EL (cell line): ENCODE measurements at places on chromosomes 4 and X.
A peak's percentile ranks its signal among the peaks of the same experiment; 100 is the strongest.

- DNase-seq = peak; percentile 23
Measured at GRCh38 chr4:167616476-167616875, 382.2 kb upstream of the SPOCK3 start.

DNA sequence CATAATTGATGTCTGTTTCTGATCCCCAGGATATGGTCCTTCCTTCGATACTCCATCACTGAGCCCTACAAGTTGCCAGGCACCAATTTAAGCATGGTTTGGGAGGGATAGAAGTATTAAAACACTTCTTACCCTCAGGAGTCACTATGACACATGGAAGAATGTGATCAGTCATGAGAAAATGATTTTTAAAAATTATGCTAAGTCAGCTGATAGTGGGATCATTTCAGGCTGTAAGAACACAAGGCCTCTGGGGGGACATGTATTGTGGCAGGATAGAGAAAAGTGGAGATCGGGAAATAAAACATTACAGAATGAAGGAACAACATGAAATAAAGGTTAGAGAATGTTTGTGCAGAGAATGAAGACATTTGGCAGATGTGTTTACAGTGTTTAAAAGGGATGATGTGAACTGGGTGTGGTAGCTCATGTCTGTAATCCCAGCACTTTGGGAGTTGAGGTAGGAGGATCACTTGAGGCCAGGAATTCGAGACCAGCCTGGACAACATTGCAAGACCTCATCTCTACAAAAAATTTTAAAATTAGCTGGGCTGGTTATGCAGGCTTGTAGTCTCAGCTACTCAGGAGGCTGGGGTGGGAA is 64.0 kb downstream of the ELOVL6 start:
- DNase-seq = no peak

- no peak for DNase-seq
Measured at GRCh38 chr4:180538384-180539057, 1704.7 kb upstream of the TENM3 start.

DNA sequence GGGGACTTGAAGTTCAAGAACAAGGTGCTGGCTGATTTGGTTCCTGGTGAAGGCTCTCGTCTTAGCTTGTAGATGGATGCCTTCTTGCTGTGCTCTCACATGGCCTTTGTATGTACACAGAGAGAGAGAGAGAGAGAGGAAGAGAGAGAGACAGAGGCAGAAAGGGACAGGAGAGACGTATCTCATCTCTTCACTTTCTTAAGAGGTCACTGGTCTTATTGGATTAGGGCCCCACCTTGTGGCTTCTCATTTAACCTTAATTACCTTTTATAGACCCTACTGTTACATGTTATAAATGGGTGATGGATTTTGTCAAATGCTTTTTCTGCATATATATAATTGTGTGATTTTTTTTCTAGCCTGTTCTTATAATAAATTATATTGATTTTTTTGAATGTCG is 1444.2 kb downstream of the ADGRL3 start:
- DNase-seq = no peak
